ENCODE measurements at places on chromosomes 13 and 19.

DNA sequence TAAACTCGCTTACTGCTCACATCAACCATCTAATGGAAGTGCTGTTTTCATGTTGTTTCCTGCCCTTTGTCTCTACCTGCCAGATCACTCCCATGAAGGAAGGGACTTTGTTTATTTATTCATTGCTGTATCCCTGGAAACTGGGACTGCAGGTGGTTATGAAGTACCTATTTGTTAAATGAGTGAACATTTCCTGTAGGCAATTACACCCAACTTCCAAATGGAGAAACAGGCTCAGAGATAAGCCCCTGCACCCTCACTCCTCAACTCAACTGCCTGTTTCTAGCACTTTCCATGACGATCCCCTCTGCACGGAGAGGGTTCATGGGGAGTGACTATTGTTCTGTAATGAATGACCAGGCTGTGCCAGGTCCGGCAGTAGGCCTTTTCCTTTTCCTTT, 1.9 kb upstream of the SELENOW start:
- no peak for DNase-seq

DNA sequence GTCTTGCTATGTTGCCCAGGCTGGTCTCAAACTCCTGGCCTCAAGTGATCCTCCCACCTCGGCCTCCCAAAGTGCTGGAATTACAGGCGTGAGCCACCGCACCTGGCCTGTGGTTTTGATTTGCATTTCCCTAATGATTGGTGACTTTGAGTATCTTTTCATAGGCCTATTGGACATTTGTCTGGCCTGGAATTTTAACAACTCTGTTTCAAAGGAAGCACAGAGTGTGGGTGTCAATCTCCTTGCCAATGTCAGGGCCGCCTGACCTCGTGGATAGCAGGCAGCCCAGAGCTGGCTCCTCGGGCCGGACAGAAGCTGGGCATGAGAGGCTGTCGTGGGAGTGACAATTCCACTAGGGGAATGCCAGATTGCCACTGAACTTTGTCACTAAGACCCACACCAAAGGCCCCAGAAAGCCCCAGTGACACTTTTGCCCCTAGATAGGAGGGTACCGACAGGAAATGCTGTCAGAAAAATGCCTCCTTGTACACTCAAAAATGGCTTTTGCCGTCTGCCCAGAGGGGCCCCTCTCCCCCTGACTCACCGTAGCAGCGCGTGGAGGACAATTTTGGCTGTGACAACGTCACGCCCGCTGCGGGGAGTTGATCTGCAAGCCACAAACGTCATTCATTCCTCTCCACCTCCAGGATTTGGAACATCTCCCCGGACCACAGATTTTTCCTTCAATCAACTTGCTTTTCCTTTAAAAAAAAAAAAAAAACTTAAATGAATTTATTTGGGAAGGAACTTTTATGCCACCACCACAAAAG, 11.7 kb upstream of the ADGRE5 start:
- peak; percentile 70 for DNase-seq

DNA sequence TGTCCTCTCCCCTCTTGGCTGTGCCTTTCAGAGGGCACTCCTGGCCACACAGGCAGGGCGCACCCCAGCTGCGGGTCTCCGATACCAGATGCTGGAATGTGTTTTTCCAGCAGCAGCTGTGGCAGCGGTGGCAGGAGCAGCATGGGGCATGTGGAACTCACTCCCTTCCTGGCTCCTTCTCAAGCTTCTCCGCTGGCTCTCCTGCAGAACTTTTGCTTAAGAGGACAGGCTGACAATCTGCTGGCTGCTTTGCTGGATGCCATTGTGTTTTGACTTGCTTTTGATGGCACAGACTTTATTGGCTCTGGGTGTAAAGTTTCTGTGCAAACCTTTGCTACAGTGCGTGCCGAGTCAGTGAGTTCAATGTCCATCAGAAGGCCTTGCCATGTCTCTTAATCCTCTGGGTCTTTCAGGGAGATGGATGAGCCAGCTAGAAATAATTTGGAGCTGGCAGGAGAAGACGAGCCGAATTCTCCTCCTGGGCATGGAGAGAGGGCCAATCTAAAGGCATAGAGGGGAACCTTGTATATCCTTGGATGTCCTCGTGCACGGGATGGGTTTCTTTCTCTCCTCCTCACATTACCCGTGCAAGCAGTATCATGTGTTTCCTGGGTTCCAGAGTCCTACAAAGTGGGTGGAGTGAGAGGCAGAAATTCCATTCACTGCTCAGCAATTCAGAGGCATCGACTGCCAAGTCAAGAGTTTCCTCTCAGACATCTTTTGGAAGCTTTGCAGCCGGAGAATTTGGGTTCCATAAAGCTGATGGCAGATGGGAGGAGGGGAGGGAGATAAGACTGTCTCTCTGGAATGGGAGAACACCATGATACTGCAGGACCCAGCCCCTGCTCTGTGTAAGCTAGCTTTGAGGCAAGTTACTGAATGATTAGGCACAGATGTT, 231.2 kb downstream of the FGF9 start:
- no peak for DNase-seq

- peak; percentile 23 for DNase-seq
Measured at GRCh38 chr19:45607071-45608029, 5.3 kb upstream of the GPR4 start.

DNA sequence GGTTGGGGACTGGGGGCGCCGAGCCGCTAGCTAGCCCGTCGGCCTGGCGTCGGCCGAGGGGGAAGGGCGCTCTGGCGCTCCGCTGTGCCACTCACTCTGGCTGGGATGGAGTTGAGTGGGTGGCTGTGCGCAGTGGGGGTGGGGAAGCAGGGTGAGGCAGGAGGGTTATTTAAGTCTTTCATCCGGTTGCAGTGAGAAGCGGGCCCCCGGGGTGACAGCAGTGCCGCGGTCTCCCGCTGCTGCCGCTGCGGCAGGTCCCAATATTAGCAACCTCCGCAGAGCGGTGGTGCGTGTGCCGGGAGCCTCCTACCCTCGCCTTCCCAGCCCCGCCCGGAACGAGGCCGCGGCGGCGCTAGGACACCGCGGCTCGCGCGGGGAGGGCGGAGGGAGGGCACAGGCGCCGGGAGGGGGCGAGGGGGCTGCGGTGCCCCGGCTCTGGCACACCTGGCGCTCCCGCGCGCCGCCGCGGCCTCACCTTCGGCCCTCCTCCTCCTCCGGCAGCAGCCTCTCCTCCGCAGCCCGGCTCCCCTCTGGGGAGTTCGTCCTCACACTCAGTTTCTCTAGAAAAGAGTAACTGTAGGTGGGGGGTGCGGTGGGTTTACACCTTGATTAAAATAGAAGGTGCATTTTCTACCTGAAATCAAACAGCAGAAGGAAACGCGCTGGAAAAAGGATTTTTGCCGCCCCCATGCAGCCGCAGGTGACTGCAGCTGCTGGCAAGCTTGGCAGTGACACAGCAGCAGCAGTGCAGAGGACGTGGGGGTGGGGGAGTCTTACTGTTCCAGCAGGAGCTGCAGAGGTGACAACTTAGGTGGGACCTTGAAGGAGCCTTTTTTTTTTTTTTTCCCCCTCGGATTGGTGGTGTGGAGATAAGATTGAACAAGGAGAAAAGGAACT, 4.5 kb downstream of the FGF9 start:
- DNase-seq: no peak

Measured in astrocyte (in vitro differentiated cells and primary cell).